ENCODE measurements at places on chromosomes 5 and 9. TPM values are rescaled to one million over a fixed set of nuclear protein-coding genes. Genes with fewer than 3 reads are reported as not detected.

DNA sequence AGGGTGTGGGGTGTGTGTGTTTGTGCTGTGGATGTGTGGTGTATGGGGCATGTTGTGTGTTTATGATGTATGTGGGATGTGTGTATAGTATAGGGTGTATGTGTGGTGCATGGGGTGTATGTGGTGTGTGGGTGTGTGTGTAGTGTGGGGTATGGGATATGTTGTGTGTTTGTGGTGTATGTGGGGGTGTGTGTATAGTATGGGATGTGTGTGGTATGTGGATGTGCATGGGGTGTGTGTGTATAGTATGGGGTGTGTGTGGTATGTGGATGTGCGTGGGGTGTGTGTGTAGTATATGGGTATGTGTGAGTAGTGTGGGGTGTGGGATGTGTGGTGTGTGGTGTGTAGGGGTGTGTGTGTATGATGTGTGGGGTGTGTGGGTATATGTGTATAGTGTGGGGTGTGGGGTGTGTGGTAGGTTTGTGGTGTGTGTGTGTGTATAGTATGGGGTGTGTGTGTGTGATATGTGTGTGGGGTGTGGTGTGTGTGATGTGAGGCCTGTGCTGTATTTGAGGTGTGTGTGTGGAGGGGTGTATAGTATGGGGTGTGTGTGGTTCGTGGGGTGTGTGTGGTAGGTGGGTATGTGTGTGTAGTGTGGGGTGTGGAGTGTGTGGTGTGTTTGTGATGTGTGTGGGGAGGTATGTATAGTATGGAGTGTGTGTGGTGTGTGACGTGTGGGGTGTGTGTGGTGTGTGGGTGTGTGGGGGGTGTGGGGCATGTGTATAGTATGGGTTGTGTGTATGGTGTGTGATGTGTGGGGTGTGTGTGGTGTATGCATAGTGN is 10.5 kb downstream of the ECSCR start:
- DNase-seq, result no peak

The PCDHGA12 gene
- 7.8 TPM for total RNA-seq

DNA sequence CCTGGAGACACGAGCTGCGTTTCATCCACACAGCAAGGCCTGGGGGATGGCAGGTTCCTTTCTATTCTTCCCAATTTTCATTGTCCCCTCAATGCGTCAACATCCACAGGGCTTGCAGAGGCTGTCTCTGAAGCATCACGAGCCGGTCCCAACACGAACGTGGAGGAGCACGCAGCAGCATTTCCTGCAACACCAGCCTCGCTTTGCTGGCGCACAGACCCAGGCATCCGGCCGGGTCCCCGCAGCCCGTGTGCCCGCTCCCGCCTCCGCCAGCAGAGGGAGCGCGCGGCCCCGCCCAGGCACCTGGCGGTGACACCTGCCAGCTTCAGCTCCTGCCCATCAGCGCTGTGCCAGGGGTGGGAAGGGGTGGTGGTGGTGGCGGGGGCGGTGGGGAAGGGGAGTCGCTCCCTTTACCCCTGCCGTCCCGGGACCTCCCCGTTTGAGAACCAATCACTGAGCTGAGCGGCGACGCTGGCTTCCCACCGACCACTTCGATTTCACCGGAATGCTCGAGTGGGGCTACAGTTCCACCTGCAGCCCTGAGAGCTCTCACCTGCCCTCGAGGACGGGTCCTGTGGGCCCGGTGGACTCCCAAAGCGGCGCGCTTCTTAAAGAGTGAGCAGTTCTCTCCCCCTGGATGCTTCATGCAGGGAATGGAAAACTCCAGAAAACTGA is 464.5 kb downstream of the ICE1 start:
- no peak for DNase-seq

DNA sequence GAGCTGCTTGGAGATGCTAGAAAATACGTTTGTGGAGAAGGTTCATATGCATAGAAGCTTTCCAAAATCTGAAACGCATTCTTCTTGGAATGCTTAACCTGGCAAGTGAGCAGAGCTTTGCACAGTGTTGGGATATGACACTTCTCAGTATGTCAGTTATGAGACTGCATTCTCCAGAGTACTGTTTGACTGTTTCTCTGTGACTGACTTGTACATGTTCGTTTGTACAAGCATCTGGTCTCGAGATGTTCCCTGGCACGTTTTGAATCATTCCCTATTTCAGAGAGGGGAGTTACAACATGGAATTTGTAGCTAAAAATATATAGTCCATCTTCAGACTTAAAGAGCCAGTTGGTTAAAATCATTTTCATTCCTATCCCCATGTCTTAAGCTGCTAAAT is 272.4 kb downstream of the ARRDC3 start:
- no peak for DNase-seq

DNA sequence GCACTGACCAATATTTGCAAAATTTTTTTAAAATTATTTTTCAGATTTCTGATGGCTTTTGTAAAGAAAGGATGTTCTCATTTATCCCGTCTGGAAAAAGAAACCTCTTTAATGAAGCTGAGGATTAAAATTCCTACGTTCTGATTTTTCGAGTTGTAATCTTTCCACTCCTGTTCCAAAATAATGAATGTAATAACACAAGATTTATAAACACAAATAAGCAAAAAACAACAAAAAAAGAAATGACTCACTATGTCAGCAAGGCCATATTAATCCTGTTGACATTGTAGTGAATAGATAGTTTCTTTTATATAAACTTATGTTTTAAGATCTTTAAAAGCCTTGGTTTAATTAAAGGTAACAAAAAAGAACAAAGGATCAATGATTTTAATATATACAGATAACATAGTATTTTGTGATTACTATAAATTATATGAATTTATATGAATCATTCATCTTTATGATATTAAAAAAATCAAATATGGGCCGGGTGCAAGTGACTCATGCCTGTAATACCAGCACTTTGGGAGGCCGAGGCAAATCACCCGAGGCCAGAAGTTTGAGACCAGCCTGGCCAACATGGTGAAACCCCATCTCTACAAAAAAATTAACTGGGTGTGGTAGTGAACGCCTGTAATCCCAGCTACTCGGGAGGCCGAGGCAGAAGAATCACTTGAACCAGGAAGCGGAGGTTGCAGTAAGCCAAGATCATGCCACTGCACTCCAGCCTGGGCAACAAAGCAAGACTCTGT is 336.6 kb upstream of the DAB2 start:
- no peak for DNase-seq

DNA sequence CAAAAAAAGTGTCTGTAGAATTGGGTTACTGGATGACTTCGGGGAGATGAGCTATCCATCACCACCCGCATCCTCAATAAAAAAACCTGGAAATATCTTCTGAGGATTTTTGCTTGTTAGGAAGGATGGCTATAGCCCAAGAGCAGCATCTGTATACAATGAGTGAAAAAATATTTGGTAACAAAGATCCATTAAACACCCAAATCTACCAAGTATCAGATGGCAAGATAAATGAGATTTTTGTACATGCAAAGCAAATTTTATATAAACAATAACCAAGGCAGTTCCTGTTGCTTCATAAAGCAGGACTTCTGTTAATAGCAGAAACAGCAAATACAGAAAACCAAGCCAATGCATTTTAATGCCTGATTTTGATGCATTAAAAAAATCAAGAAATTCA is 166.6 kb downstream of the SLC28A3 start:
- DNase-seq, result no peak

- no peak for DNase-seq
These were observed 388.0 kb upstream of the IRX2 start for GRCh38 chr5:3139499-3139931.

DNA sequence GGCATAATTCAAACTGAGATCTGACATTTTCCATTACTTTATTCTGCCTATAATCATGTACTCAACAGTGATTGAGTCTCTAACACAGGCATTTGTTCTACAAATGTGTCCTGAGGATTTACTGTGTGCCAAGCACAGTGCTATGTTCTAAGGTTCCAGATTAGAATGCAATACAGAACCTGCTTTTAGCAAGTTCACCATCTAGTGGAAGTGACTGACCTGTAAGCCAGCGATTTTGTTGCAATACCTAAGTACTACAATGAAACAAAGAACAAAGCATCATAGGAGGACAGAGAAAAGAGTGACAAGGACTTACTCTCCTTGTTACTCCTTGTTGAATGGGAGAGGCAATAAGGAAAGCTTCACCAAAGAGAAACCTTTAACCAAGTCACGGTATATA is 348.1 kb downstream of the ELAVL2 start:
- no peak for DNase-seq

The BTNL9 gene
- total RNA-seq, result 7.0 TPM

The BASP1 gene
- 41.0 TPM for total RNA-seq

DNA sequence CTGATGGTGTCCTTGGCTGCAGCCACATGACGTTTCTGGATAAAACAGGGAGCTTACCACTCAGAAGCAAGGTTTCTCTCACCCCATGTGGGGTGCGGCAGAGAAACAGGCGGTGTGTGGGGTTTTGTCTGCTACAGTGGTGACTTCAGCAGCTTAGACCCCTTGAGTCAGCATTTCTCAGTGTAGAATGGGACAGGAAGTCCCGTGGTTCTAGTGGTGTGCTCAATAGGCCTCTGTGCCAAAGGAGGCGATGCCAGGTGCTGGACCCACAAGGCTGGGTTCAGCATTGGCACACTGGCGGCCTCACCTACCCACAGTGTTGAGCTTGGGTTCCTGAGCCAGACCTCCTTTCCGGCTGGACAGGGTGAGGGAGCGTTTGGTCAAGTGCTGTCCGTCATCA is 125.2 kb upstream of the SMIM23 start:
- DNase-seq, result no peak

The EFNA5 gene
- total RNA-seq, result 18.9 TPM

DNA sequence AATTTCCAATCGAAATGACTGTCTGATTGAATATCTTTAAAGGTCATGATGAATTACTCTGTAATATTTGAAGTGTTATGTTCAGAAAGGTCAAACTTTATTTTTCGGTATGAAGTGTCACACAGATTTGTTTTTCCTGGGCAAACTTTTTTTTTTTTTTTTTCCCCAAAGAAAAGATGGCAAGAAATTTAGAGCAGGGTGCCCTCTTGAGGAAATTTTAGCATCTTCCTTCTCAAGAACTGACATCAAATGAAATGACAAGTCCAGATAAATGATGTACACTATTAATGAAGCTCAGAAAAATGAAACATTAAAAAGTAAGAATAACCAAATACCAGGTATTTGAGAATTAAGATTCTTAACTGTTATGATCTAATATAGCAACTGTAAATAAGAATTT is 123.6 kb downstream of the INVS start:
- no peak for DNase-seq

DNA sequence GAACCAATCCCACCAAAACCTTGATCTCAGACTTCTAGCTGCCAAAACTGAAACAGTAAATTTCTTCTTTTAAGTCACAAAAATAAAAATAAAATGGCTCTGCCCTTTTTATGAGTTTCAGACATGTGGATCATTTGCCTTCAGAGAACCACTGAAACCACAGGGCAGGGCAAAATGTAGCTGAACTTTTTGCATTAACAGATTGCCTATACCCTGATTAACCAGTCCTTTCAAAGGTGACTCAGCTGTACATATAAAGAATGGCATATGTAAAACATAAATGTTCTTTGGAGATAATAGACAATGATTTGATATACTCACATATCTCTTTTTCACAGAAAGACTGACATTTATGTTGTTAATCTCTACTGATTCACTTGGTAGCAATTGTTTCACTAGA is 187.1 kb upstream of the GRIN3A start:
- no peak for DNase-seq

GRCh38 chr5:18393565-18394442 is 759.5 kb downstream of the TAF11L14 start:
- no peak for DNase-seq

- no peak for DNase-seq
These were observed 29.6 kb downstream of the CAPSL start for GRCh38 chr5:35908814-35909213.

DNA sequence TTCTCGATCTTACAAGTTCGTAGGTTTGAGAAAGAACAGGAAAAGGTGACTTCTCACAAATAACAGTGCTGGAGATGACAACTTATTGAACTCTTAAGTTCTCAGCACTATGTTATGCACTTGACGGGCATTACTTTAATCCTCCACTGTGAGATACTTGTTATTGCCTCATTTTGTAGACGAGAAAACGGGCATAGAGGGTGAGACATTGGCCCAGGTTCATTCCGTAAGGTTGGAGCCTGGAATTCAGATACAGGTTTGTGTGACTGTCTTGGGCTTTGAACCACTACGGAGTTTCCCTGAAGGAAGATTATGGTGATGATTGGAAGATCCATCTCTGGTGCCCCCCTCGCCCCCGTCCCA is 657 bp downstream of the MAT2B start:
- no peak for DNase-seq

DNA sequence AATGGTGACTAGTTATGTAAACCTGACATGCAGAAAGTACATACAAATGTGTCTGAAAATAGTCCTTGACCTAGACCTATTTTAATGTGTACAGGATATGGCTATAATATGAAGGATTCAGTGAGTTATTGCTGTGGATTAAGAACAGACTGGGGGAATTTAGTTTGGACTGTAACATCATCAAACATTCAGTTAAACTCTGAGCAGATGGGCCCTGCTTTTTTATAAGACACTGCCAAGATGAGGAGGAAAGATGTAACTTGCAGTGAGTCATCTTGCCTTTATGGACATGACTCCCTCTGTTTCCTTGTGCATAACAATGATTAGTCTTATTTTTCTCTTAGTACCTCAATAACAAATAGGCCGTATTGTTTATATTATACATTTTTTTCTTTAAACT is 12.2 kb downstream of the PPP3R2 start:
- DNase-seq, result peak; percentile 5

The JAK2 gene
- total RNA-seq, result 52.1 TPM

DNA sequence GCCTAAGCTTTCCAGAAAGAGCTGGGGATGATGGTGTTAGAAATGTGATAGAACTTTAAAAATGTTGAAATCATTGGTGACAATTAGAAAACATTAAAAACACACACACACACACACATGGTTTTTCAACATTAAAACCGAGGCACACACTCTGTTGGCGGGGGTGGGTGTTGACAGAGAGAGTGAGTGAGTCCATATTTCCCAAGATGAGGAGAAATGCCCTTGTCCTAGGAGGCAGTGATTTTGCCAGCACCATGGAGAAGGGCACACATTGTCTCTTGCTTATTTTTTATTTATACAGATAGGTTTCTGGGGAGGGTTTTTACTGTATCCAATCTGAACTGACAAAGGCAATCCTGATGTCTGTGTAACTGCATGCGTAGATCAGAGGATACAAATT is 152.5 kb downstream of the INSYN2B start:
- DNase-seq, result no peak

DNA sequence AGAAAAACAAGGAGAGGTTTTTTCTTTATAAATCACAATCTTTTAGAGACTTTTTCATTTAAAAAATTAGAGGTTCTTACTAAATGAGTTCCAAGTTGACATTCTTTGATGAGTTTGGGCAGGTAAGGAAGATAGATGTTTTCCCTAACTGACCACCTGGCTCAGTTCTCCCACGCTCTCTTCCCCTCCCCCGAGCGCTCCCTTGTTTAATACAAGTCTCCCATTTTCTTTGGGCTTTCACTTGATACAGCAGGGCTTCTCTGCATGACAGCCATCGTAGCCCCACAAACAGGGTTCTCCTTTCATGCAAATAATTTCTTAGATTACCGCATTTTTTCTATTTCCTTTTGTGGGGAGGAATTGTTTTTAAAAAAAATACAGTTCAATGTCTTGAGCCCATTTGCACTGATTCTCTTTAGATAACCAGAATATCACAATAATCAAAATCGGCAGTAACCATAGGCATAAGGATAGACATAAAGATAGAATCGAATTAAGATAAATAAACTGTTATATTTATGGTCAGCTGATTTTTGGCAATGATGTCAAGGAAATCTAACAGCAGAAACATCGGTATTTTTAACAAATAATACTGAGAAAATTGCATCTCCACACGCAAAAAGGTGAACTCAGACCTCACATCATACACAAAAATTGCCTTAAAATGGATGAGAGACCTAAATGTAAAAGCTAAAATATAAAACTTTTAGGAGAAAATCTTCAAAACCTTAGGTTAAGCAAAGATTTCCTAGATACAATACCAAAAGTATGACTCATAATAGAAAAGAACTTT is 325.4 kb downstream of the PIK3R1 start:
- no peak for DNase-seq

The OMD gene
- 20.5 TPM for total RNA-seq

Data from urinary bladder (tissue), 4 donors.